ENCODE measurements at places on chromosomes 7 and 10.

DNA sequence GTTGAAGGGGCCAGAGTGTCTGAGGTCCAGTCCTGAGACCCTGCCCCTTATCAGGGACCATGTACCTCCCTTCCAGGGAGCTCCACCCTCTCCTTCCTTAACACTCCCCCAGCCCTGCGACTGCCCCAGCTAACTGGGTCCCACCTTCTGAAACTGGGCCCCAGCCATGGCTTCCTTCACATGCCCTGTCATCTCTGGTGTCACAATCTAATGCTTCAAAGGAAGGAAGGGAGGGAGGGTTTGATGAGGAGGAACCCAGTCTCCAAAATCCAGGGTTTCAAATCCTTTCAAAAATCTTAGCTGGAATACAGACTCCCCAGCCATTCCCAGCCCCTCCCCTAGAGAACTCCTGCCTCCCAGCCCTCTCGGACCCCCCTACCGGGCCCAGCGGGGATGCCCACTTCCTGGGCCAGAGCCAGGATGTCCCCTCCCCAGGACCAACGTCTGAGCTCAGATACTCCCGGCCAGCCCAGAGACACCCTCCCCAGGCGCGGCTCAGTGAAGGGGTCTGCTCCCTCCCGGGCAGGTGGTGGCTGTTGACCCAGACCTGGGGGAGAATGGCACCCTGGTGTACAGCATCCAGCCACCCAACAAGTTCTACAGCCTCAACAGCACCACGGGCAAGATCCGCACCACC lies 18.0 kb downstream of the C10orf105 start:
- DNase-seq = no peak

DNA sequence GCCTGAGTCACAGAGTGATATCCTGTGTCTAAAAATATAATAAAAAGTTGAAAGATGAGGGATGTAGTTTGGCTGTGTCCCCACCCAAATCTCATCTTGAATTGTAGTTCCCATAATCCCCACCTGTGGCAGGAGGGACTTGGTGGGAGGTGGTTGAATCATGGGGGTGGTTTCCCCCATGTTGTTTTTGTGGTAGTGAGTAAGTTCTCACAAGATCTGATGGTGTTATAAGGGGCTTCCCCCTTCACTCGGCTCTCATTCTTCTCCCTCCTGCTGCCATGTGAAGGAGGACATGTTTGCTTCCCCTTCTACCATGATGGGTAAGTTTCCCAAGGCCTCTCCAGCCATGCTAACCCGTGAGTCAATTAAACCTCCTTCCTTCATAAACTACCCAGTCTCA lies 25.1 kb upstream of the UBE3C start:
- DNase-seq = no peak

DNA sequence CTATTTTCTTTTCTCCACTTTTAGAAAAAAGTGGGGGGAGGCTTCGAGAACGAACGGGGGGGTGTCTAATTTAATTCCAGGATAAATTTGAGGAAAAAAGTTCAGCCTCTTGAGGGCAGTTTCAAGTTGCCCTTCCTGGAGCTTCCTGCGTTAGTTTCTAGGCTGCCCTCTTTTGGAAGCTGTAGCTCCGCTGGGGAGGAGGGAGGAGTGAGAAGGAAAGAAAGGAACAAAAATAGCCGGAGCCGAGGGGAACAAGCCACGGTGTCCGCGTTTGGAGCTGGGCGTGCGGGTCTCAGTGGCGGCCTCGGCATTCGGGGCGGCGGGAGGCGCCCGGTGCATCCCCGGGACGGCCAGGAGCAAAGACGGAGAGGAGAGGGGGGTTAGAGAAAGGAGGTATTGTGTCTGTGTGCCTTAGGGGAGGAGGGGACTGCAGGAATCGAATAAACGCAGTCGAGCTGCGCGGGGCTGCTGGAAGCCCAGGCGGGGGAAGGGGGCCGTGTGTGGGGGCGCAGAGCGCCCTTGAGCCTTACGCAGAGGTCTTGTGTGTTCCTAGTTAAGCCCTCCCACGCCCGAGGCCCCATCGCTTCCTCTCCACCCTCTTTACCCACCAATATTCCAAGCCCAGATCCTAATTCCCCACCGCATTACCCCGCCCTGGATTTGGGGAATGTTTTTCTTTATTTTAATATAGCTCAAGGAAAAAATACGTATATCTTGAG lies 2.0 kb upstream of the TNRC18 start:
- no peak for DNase-seq

DNA sequence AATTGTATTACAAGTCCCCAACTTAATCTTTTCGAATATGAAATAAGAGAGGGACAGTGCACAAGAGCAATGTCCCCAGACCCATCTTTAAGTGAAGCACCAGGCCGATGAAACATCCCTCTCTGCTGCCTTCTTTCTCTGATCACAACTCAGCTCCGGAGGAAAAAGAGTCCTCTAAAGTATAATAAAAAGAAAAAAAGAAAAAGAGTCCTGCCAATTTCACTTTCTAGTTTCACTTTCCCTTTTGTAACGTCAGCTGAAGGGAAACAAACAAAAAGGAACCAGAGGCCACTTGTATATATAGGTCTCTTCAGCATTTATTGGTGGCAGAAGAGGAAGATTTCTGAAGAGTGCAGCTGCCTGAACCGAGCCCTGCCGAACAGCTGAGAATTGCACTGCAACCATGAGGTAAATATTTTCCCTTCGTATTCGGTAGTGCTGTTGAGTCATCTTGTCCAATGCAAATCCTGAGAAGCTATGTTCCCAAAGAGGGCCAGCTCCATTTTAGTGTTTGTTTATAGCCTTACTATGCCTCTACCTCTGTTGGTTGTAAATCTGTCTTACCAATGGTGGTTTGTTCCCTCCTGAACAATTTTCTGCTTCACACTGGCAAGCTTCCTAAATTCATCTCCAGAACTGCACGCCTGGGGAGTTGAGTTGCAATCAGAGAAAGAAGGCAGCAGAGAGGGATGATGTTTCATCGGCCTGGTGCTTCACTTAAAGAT lies at the start of gene IFIT2:
TSS of gene IFIT2 (plus strand) at position 326 of the 725 bp plus-strand sequence. CDS start at position 404, 78 bp downstream.
- peak; percentile 53 for DNase-seq

- DNase-seq = no peak
Measured at GRCh38 chr10:5434017-5434753, 21.8 kb downstream of the NET1 start.

DNA sequence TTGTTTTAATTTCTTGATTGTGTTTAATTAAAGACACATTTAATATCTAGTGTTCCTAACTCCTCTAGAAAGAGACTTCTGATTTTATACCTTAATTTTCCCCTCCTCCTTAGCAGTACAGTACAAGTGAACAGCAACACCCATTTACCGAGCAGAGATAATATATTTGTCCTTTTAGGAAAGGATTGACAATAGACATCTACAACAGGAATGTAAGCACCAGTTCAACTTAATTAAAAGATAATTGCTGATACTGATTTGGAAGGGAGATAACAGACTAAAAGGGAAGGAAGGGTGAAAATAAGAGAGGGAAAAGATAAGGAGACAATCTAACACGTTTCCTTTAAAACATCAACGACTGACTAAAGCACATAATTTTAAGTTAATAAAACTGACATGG lies 119.3 kb downstream of the SRPK2 start:
- DNase-seq = no peak

- no peak for DNase-seq
Measured at GRCh38 chr7:106485031-106485551, 175.9 kb downstream of the CCDC71L start.

DNA sequence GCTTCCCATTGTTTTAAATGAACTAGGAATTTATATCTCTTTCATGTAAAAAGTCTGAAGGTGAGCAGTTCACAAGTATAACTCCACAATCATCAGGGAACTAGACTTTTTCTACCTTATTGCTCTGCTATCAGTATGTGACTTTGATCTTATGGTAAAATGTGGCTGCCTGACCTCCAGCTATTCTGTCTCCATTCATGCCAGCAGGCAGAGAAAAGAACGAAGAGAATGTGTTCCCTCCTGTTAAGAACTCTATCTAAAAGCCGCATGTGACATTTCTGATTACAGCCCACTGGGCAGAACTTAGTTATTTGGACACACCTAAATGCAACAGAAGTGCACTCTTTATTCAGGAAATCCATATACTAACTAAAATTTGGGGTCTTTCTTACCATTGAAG lies 102.8 kb upstream of the MBL2 start:
- DNase-seq = no peak

DNA sequence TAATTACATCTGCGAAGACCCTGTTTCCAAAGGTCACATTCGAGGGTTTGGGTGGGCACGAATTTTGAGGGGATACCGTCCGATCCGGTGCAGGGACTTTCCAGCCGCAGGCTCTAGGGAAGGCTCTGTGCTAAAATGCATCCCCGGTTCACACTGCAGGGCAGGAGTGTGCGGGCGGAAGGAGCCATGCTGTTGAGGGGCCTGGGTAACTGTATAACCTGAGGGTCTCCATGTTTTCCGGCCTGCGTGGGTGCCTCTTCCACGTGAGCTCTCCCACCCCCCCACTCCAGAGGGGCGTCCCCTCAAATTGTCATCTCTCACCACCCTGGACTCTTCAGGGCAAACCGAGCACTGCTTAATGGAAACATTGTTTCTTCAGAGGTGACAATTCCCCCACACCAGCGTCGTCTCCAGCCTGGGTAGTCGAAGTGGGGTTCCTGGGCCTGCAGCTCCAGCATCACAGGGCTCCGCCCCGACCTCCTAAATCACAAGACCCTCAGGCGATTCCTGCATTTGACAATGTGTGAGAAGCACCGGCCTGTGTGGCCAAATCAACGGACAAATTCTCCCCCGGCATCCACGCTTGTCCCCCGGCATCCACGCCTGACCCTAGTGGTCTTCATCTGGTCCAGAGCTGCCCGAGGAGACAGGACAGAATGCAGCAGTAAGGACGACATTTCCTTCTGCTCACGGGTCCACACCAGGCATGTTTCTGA lies 51.2 kb downstream of the FOXL3 start:
- no peak for DNase-seq

GRCh38 chr7:36736899-36737211 lies 12.6 kb upstream of the AOAH start:
- DNase-seq = no peak

- no peak for DNase-seq
Measured at GRCh38 chr10:78349911-78350663, 316.4 kb downstream of the RPS24 start.

DNA sequence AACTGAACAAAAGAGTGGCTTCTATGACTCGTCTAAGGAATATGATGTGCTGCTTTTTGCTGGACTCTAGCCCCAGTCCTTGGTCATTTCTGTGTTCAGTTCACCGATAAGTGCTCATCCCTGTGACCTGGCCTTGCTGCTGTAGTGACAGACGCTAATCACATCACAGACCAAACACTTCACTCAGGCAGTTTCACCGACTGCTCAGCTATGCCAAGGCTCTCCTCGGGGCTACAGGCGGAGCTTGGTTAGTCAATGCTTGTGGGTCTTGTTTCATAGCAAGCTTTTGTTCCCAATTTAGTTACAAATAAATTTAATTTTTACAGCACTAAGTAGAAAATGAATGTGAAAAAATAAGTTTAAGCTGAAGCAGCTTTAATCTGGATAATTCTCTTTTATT lies 190.8 kb upstream of the PRKCQ start:
- no peak for DNase-seq

DNA sequence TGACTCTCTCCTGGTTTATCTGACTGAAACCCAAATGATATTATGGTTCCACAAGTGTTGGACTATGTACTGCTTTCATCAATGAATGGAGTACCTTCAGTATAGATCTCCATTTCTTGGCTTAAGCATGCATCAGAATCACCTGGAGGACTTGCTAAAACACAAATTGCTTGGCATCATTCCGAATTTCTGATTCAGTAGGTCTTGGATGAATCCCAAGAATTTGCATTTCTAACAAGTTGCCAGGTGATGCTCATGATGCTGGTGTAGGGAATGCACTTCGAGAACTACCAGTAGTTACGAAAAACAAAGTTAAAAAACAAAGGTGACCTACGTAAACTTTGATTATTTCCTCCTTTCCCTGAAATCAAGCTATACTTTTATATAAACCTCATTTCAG lies 119.0 kb upstream of the FEZF1 start:
- no peak for DNase-seq

- DNase-seq = no peak
Measured at GRCh38 chr10:34880817-34881216, 65.7 kb upstream of the PARD3 start.

DNA sequence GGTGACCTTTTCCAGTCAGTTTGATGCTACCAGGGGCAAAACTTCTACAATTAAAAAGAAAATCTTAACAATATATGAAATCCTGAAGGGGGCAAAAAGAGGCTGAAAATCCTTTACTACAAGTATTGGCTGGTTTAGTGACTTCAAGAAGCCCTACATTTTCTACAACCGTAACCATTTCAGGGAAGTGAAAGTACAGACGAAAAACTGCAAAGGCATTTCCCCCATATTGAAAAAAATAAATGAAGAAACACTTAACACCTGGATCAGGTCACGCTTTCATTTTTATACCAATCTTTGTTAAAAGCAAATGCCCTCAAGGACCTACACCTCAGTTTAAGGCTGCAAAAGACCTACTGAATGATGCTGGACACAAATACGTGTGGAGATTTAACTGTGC lies 38.6 kb downstream of the IL6 start:
- no peak for DNase-seq

- no peak for DNase-seq
Measured at GRCh38 chr7:1316086-1316485, 83.4 kb downstream of the UNCX start.

- no peak for DNase-seq
Measured at GRCh38 chr7:40810274-40810673, 675.5 kb downstream of the SUGCT start.

GRCh38 chr7:30450240-30450982 lies 28.2 kb downstream of the NOD1 start:
- no peak for DNase-seq

DNA sequence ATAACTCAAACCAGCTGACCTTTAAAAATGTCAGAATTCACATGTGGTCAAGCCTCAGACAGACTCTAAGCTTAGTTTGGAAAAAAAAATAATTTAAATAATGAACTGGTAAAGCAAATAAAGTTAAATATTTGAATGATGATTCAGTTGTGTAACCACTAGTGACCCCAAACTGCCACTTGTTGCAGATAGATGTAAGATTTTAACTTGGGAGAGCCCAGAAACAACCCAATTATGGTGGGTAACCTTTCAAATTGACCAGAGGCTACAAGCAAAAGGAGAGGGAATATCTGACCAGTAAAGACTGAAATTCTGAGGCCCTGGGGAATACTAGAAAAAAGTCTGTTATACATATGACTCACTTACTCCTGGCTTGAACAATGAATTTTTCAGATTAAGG lies 268.1 kb downstream of the HPSE2 start:
- DNase-seq = no peak

DNA sequence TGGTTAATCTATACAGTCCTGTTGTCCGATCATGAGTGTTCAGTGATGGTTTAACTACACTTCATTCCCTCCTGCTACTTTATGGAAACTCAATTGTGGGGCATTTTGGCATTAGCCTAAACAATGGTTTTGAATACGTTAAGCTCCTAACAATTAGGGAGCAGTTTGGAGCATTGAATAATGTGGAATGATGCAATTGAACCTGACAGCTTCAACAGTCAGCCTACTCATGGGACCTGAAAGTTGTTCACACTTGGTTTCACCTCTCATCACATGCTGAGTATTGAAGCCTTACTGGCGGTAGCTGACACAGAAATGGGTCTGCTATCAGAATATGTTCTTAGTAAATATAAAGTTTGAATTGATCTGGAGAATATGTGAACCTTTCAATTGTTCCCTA lies 186.1 kb downstream of the MLLT10 start:
- DNase-seq = no peak

GRCh38 chr7:100472854-100473499 lies 6.0 kb downstream of the TSC22D4 start:
- DNase-seq = no peak

Measured in effector memory CD8-positive, alpha-beta T cell (primary cell).